ENCODE measurements at places on chromosomes 12 and 14. TPM values are rescaled to one million over a fixed set of nuclear protein-coding genes. Genes with fewer than 3 reads are reported as not detected.
A peak's percentile ranks its signal among the peaks of the same experiment; 100 is the strongest.

RBP5 gene
- 0.26 TPM for total RNA-seq

DNA sequence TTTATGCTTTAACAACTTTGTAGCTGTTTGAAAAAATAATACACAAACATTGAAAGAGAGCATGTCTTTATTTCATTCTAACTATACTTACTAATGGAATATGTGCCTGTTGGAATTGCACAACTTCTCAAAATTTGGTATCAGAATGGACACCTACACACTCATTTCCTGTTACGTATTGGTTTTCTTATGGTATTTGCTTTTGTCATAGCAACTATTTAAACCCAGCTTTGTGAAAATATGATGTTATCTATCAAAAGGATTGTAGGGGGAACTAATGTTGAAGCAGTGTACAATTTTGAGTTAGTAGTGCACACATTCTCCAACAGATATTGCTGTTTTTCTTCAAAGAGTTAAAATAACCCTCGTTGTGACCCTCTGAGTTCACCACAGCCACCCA lies 52.6 kb downstream of the RBMS2 start:
- peak; percentile 52 for DNase-seq

DNA sequence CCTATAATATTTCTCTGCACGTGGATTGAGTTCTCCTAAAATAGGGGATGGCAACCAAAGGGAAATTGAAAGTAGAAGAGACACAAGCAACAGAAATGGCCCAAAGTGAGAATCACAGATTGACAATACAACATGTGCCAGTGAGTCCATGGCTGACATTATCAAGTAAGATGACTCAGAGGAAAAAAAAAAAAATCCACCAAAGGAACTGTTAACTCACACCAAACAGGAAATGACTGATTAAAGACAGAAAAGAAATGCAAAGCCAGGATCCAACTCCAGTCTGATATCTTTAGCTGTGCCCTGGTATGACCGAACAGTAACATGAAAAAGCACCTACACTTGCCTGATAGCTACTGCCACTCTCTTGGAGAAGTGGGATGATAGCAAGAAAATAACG lies 485.0 kb downstream of the PRKD1 start:
- peak; percentile 11 for DNase-seq

DNA sequence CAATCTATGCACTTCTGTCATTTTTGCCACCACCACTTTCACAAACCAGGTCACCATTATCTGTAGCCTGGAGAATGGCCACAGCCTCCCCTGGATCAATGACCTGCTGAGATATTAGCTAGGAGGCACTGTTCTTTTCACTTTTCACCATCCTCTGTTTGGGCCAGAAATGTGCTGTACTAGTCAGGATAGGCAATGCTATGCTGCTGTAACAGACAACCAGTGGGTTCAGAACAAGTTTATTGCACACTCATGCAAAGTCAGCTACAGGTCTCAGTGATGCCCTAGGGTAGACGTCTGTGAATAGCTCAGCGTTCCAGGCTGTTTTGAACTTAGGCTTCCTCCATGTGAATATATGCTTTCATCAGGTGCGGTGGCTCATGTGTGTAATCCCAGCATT lies 231.5 kb downstream of the SUDS3 start:
- no peak for DNase-seq

DNA sequence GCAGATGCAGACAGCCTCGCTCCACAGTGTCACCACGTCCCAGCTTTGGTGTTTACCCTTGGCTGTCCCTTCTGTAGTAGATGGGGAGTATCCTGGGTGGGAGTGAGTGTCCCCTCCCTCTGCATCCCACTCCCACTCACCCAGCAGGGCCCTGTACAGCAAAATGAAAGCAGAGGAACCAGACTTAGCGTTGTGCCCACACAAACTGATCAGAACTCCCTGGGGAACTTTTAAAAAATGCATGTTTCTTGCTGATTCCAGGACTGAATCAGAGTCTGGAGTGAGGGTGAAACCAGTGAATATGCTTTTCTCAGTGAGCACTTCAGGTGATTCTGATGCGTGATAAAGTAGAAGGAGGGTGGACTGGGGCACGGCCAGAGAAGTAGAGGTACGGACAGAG lies 2.9 kb downstream of the ACVRL1 start:
- no peak for DNase-seq

DNA sequence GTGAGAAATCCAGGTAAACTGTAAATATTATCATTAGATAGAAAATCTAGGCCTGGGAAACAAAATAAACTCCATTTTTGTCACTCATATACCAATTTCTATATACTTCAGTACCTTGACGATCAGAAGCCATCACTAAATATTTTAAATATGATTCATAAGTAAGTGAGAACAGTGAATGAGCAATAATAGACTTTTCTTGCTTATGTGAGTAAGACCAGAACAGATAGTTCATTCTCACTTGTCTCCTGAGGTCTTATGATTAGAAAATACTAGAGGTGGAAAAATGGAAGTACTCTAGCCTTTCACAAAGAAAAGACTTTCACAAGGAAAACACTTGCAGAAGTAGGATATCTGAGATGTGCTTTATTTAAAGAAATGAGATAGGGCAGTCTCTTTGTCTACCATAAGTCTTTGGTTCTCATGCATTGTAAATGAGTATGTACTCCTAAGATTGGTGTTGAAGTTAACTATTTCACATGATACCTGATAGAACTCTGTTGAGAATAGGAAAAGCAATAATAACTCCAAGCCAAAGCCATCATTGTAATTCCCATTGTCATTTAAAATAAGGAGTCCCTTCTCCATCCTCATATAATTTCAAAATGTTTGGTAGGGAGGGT lies 10.1 kb upstream of the SMCO3 start:
- no peak for DNase-seq

All from dermis microvascular lymphatic vessel endothelial cell (primary cell).